ENCODE measurements at places on chromosomes 5 and 9.

- peaks cover 13% of the 10 kb centered on the region for H3K4me1 ChIP-seq
- H3K4me3 ChIP-seq: peak overlapping the region; percentile 62
- no peak overlapping the region for H3K27ac ChIP-seq
- no peak for DNase-seq
- peaks cover 23% of the 10 kb centered on the region for H3K27me3 ChIP-seq
Observed at GRCh38 chr9:38622951-38623350, 2.6 kb upstream of the ANKRD18A start.

- H3K27me3 ChIP-seq: no peaks in the 10 kb centered on the region
- H3K4me1 ChIP-seq: no peaks in the 10 kb centered on the region
- H3K4me3 ChIP-seq: no peak overlapping the region
- H3K27ac ChIP-seq: no peak overlapping the region
- no peak for DNase-seq
Observed at GRCh38 chr9:2389404-2389803, 232.2 kb upstream of the VLDLR start.

DNA sequence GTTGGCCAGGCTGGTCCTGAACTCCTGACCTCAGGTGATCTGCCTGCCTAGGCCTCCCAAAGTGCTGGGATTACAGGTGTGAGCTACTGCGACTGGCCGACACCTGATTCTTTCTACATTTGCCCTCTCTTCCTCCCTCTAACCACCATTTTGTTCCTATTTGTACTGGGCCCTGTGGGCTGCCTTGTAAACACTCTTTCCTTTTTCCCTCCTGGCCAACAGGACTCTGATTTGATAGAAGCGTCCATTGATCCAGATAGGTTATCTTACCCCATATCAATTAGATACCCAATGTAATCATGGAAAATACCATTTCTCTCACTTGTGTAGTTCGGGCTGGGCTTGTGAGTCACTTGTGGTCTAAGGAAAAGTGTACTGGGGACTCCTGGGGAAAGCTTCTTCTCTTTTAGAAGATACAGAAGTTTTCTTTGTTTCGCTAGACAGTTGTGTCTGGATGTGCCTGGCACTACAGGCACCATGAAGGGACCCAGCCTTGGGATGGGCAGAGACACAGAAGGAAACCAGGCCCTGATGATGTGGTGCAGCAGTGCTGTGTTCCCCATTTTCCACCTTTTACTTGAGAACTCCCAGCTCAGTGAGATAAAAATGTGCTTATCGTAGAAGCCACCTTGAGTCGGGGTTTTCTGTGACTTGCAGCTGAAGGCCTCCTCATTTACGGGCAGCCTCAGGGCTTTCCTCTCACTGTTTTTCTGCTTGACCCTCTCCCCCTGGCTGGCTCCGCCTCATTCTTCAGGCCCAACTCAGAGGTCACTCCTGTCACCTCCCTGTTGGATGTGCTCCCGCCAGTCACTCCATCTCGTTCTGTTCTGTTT, 32.8 kb upstream of the CPEB4 start:
- no peaks in the 10 kb centered on the region for H3K36me3 ChIP-seq
- no peak for DNase-seq
- no peaks in the 10 kb centered on the region for H3K27me3 ChIP-seq
- H3K27ac ChIP-seq: no peak overlapping the region
- H3K4me3 ChIP-seq: no peak overlapping the region
- H3K4me1 ChIP-seq: peaks cover 10% of the 10 kb centered on the region

DNA sequence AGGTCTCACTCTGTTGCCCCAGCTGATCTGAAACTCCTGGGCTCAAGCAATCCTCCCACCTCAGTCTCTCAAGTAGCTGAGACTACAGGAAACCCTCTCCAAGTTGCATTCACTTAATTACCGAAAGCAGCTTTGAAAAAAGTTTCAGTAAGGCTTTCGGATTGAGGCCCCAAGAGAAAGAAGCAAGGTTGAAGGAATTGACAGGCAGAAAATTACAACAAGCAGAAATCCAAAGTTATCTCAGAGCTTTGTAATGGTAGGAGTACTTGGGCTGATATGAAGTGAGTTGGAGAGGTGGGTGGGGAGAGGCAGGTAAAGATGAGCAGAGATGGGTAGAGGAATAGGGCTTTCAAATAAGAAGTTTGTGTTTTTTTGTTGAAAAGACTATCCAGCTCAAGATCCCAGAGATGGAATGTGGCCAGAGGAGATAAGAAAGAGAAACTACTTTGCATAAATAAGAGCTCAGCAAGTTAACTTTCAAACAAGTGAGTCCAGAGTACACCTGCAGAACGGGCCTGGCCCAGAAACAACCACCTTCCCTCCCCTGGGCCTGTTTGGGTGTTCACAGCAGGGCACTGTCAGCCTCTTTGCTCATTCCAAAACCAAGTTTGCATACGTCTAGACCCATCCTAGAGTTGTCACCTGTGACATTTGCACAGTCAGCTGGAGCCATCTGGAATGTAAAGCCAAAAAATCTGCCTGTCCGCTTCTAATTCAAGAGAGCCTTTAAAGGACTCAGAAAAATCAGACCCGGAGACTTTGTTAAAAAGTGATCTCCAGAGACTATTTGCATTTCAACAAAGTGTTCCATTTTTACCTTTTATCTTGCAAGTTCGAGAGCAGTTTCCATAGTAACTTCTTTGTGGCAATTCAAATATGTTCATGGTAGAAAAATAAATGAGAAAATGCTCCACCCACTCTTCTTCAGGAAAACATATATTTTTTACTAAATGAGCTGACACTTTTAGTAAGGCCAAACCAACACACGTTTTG, 2.2 kb upstream of the CLINT1 start:
- peaks cover 45% of the 10 kb centered on the region for H3K4me1 ChIP-seq
- H3K4me3 ChIP-seq: peak overlapping the region; percentile 8
- H3K27me3 ChIP-seq: no peaks in the 10 kb centered on the region
- H3K36me3 ChIP-seq: peaks cover 5% of the 10 kb centered on the region

DNA sequence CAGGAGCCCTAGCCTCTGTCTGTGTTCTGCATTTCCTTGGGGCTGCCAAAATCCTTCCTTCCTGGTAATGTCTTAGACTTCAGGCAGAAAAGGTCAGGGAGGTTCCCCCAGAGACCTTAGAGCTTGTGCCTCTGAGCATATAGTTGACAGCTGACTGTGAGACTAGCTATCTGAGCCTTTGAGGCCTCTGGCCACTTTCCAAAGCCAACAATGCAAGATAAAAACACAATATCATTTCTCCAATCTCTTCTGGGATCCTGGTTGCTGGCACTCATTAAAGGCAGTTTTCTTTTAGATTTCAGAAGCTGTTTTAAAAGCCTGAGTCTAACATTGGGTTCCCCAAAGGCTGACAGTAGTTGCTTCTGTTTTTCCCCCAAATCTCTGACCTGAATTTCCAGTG, 13.2 kb upstream of the GLRA1 start:
- no peaks in the 10 kb centered on the region for H3K4me1 ChIP-seq
- H3K27me3 ChIP-seq: no peaks in the 10 kb centered on the region
- H3K36me3 ChIP-seq: no peaks in the 10 kb centered on the region
- no peak overlapping the region for H3K4me3 ChIP-seq
- no peak overlapping the region for H3K27ac ChIP-seq

DNA sequence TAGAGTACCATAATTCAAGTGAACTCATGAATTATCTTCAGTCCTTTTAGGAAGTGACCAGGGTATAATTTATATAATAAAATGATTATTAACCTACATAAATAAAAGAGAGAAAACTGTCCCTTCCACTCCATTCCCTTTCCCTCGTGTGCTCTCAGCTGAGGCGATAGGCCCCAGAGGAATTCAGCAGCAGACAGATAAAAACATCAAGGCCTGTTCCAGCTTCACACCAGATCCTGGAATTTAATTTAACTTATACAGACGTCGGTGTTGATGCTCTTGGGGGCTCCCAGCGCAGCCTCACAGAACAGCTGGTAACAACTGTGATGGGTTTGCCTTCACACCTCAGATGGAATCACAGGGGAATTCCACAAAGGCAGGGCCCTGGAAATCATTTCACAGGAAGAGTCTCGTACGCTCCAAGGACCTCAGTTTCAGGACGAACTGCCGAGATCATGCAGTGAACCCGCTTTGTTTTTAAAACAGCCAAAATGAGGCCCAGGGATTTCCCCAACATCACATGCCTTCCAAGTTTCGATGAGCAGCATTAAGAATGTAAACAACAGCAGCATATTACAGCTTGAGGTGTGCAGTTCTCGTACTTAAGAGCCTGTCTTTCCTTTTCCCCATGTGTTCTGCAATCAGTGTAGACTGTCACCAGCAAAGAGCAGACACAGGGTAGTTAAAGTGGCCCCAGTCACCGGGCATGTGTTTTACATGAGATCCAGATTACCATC, 73.6 kb upstream of the ALDH1B1 start:
- H3K36me3 ChIP-seq: no peaks in the 10 kb centered on the region
- H3K4me1 ChIP-seq: peaks cover 8% of the 10 kb centered on the region
- no peak overlapping the region for H3K27ac ChIP-seq
- peak; percentile 23 for DNase-seq

DNA sequence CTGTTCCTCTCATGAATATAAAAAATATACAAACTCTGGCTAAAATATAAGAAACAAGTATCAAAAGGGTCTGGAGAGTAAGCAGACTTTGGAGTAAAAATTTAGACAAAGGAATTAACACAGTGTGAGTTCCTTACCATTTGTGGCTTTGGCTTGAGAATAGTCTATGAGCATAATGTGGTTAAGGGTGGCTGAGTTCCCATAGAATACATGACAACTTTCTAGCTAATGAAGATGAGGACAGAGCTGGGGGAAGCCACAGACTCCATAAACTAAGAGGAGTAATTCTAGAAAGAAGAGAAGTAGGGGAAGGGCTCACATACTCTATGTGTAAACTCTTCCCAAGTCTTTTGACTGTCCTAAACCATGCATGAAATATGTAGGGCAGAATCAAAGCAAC, 79.4 kb downstream of the CAAP1 start:
- no peak for DNase-seq
- H3K36me3 ChIP-seq: no peaks in the 10 kb centered on the region
- no peaks in the 10 kb centered on the region for H3K4me1 ChIP-seq
- H3K4me3 ChIP-seq: no peak overlapping the region

GRCh38 chr9:31542384-31543055, 841.9 kb upstream of the ACO1 start:
- peak; percentile 25 for DNase-seq
- H3K27me3 ChIP-seq: no peaks in the 10 kb centered on the region
- no peak overlapping the region for H3K27ac ChIP-seq
- H3K36me3 ChIP-seq: no peaks in the 10 kb centered on the region
- H3K4me1 ChIP-seq: peaks cover 17% of the 10 kb centered on the region

DNA sequence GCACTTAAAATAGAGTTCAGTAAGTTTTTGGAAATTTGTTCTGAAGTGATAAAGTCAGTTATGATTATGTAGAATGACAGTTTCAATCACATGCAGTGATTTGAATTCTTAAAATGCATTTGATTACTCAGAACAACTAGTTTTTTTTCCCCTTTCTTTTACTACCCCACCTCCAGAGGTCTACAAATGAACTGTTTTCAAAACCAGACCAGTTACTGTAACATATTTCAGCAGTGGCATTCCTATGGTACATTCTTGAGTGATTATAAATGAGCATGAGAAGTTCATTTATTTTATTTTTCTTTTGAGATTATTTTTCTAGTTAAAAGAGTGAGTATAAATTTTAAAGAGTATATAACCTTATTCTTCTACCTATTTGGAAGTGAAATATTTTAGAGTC, 71.6 kb downstream of the NNT start:
- no peak overlapping the region for H3K27ac ChIP-seq
- H3K4me3 ChIP-seq: no peak overlapping the region
- peaks cover 37% of the 10 kb centered on the region for H3K36me3 ChIP-seq
- H3K4me1 ChIP-seq: peaks cover 6% of the 10 kb centered on the region

- DNase-seq: no peak
- H3K27ac ChIP-seq: no peak overlapping the region
- no peaks in the 10 kb centered on the region for H3K27me3 ChIP-seq
- H3K4me3 ChIP-seq: no peak overlapping the region
- peaks cover 43% of the 10 kb centered on the region for H3K36me3 ChIP-seq
Observed at GRCh38 chr9:93072383-93072795, 13.9 kb downstream of the SUSD3 start.

GRCh38 chr9:111349766-111350165, 19.7 kb upstream of the OR2K2 start:
- H3K27me3 ChIP-seq: peaks cover 17% of the 10 kb centered on the region
- H3K36me3 ChIP-seq: no peaks in the 10 kb centered on the region
- no peak overlapping the region for H3K27ac ChIP-seq
- H3K4me3 ChIP-seq: no peak overlapping the region
- no peak for DNase-seq
- H3K4me1 ChIP-seq: peaks cover 9% of the 10 kb centered on the region

DNA sequence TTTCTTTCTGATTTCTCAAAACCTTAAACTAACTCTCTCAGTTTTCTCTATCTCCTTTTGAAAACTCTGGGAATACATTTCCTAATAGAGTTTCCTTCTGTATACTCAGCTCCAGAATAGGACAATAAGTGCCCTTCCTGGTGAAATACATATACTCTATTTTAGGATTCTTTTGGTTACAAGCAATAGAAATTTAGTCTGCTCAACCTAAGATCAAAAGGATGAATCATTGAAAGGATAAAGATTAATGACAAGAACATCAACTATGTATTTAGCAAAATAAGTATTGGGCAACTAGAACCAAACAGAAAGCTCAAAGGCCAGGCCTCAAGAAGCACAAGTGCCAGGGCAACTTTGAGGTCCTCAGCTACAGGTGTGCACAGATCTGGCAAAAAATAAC, 127.1 kb downstream of the ADAMTSL1 start:
- H3K27me3 ChIP-seq: no peaks in the 10 kb centered on the region
- H3K27ac ChIP-seq: no peak overlapping the region
- H3K4me3 ChIP-seq: no peak overlapping the region
- DNase-seq: no peak

DNA sequence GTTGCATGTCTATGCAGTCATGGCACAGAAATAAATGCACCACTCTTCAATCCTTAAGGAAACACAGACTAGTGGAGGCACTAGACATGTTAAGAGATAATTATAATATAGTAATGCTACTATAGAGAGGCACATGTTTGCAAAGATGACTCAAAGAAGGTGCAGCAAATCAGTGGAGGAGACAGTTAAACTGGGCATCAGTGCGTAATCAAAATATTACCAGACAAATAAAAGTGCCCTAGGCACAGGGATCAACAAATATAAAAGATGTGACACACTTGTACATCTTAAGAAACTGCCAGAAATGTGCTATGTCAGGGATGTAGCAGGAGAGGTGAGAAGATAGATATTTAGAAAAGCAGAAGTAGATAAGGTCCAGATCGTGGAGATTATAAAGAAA, 642.1 kb downstream of the SLCO4C1 start:
- no peak overlapping the region for H3K4me3 ChIP-seq
- no peaks in the 10 kb centered on the region for H3K4me1 ChIP-seq
- no peaks in the 10 kb centered on the region for H3K36me3 ChIP-seq
- no peak overlapping the region for H3K27ac ChIP-seq

- H3K4me3 ChIP-seq: no peak overlapping the region
- no peak for DNase-seq
- H3K27me3 ChIP-seq: no peaks in the 10 kb centered on the region
Observed at GRCh38 chr9:136928591-136928990, 15.9 kb downstream of the FBXW5 start.

DNA sequence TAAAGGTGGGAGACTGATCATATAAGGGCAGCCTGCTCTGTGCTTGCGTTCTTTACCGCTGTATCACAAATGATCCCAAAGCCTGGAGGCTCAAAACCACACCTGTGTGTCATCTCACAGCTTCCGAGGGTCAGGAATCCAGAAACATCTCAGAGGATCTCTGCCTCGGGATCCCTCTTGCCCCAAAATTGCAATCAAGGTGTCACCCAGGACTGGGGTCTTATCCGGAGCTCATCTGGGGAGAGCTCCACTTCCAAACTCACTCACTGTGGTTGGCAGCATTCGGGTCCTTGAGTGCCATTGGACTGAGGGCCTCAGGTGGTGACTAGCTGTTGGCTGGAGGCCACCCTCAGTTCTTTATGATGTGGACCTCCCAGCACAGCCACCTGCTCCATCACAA, 26.7 kb upstream of the FCN2 start:
- no peaks in the 10 kb centered on the region for H3K36me3 ChIP-seq
- H3K27me3 ChIP-seq: peaks cover 6% of the 10 kb centered on the region
- H3K4me1 ChIP-seq: peaks cover 9% of the 10 kb centered on the region
- no peak for DNase-seq
- no peak overlapping the region for H3K4me3 ChIP-seq
